ENCODE measurements at places on chromosomes 1 and 21. TPM values are rescaled to one million over a fixed set of nuclear protein-coding genes. Genes with fewer than 3 reads are reported as not detected.

The GJA4 gene
- total RNA-seq = 6.1 TPM

DNA sequence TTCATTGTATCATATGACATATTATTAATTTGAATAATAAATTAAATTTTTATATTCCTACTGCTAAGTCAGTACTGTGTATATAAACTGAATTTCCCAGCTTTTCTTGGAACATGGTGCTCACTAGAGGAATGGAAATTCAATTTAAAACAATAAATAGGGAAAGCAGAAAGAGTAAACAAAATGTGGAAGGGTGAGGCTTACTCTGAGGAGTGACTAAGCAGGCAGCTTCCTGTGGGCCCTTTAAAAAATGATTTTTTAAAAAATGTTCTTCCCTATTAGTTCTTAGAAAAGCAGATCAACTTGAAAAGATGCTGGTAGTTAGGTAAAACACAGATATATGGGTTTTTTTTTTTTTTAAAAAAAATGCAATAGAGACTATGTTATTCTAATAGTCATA lies 49.5 kb upstream of the S1PR1 start:
- H3K4me1 ChIP-seq = peaks cover 6% of the 10 kb centered on the region
- H3K27me3 ChIP-seq = no peaks in the 10 kb centered on the region
- H3K36me3 ChIP-seq = no peaks in the 10 kb centered on the region

The ALPL gene
- total RNA-seq = 3.3 TPM

DNA sequence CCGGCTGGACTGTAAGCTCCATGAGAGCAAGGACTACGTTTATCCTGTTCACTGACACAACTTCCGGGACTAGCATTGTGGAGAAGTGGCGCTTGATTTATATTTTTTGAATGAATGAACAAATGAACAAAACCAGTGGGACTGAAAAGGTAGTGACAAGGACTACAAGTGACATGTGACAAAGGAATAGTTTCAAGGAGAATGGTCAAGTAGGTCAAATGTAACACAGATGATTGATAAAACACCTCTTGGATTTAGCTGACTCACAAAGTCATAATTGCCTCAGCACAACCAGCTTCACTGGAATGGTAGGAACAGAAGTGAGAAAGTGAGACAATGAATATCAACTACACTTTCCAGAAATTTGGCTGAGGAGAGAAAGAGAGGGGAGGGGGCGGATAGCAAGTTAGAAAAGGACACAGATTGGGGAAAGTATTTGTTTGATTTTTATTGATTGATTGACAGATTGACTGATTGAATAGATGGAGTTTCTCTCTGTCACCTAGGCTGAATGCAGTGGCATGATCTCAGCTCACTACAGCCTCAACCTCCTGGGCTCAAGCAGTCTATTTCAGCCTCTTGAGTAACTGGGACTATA lies 14.2 kb downstream of the MTF1 start:
- peaks cover 4% of the 10 kb centered on the region for H3K36me3 ChIP-seq
- H3K4me3 ChIP-seq = no peak overlapping the region
- no peaks in the 10 kb centered on the region for H3K27me3 ChIP-seq
- no peaks in the 10 kb centered on the region for H3K4me1 ChIP-seq

DNA sequence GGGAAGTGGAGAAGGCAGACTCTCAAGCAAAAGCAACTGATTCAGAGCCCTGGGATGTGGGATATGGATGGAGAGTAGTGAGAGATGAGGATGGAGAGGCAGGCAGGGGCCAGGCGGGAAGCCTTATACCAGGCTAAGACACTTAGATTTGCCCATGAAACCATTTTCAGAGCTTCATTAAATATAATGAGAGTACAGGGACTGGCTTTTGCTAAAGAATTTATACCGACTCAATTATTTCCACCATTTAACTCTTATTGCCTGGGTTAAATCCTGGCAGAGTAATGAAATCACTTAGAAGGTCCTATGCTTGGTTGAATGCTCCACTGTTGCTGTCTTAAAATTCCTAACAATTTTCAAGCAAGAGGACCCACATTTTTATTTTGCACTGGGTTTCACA lies 311.7 kb downstream of the KCNH1 start:
- H3K4me1 ChIP-seq = peaks cover 4% of the 10 kb centered on the region
- no peaks in the 10 kb centered on the region for H3K27me3 ChIP-seq
- DNase-seq = no peak
- H3K4me3 ChIP-seq = no peak overlapping the region

- H3K27me3 ChIP-seq = no peaks in the 10 kb centered on the region
- no peaks in the 10 kb centered on the region for H3K36me3 ChIP-seq
- peaks cover 2% of the 10 kb centered on the region for H3K4me1 ChIP-seq
- no peak overlapping the region for H3K27ac ChIP-seq
- H3K4me3 ChIP-seq = peak overlapping the region; percentile 60
These were observed 569 bp downstream of the FALEC start for GRCh38 chr1:150516050-150516591.

The FAM151A gene
- 25.1 TPM for total RNA-seq
